ENCODE measurements at places on chromosomes 11 and 22.
A peak's percentile ranks its signal among the peaks of the same experiment; 100 is the strongest.

DNA sequence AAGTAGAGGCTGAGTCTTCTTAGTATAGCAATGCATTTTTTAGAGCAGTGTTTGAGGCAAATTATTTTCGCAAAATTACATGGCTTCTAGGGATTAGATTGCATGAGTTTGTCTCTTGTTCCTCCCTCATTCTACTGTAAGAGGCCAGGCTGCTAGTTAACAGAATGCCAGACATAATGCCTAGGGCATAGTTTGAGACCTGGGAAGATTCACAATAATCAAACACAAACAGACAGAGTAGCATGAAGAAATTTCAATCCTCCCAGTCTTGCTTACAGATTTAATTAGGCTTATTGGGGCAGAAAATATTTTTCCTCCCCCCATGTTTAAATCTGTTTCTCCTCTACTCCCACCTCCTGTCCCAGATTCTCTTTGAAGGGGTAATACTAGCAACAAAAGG lies 48.3 kb downstream of the ARHGEF12 start:
- no peak for DNase-seq

GRCh38 chr22:41808400-41808799 lies 7.9 kb downstream of the CCDC134 start:
- no peak for DNase-seq

GRCh38 chr11:73465871-73466270 lies 89.7 kb downstream of the RELT start:
- no peak for DNase-seq

DNA sequence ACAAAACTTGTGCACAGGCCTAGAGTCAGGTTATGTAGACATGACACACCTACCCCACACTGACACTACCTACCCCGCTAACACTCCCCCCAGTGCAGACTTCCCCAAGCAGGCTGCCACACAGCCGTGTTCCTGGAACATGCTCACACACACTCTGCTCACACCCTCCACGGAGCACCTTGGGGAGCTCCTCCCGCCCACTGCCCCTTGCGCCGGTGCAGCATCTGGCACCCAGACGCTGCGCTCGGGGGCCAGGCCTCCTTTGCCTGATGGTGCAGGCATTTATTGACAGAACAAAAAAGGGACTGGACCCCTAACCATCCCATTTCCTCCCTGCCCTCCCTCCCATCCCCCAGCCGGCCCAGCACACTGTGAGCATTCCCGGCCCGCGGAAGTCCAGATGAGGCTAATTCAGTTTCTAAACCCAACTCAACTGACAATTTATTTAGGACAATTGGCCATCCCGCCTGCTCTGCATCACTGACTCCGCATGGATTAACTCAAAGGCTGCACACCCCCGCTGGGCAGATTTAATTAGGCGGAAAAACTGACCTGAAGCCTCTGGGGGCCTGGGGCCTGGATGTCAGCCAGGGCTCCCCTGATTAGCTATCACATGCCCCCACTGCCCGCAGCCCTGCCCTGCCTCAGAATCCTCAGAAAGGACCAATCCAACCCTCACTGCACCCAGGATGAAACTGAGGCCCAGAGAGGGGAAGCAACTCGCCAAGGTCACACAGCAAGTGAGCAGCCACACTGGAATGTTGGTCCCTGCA lies 30.1 kb downstream of the KCNC1 start:
- no peak for DNase-seq

GRCh38 chr11:93840180-93840579 lies 10.2 kb downstream of the VSTM5 start:
- no peak for DNase-seq

DNA sequence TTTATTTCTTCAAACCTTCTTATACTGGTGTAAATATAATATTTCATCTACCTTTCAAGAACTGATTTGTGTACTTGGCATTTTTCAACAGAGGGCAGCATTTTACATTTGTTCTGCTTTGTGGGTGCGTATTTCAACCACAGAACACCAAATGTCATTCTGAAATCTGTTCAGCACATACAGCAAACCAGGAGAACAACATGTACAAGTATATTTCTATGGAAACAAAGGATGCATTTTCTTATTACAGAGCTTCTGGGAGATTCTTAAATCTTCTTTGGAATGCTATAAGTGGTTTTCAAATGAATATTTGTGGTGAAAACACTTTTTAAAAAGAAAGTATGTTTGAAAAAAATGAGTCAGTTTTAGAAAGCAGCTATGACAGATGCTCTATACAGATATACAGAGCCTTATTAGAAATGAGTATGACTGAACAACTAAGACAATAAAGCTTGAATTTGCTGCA lies 946.0 kb downstream of the FAM181B start:
- peak; percentile 67 for DNase-seq

Data from DMS53 (cell line).